Putamen (tissue), 1 donor: ENCODE measurements at places on chromosomes 6 and 20.
A peak's percentile ranks its signal among the peaks of the same experiment; 100 is the strongest.

- DNase-seq: no peak
Observed at GRCh38 chr6:104462811-104463599, 396.7 kb downstream of the HACE1 start.

GRCh38 chr6:4210629-4211419 lies 75.4 kb upstream of the ECI2 start:
- peak; percentile 12 for DNase-seq

GRCh38 chr6:157056275-157056674 lies 267.0 kb downstream of the TMEM242 start:
- no peak for DNase-seq

- DNase-seq: no peak
Observed at GRCh38 chr20:59559863-59560262, 44.5 kb upstream of the PHACTR3 start.

GRCh38 chr6:18763086-18763485 lies 375.9 kb downstream of the RNF144B start:
- DNase-seq: no peak

GRCh38 chr6:163605385-163606097 lies 191.0 kb downstream of the QKI start:
- no peak for DNase-seq

DNA sequence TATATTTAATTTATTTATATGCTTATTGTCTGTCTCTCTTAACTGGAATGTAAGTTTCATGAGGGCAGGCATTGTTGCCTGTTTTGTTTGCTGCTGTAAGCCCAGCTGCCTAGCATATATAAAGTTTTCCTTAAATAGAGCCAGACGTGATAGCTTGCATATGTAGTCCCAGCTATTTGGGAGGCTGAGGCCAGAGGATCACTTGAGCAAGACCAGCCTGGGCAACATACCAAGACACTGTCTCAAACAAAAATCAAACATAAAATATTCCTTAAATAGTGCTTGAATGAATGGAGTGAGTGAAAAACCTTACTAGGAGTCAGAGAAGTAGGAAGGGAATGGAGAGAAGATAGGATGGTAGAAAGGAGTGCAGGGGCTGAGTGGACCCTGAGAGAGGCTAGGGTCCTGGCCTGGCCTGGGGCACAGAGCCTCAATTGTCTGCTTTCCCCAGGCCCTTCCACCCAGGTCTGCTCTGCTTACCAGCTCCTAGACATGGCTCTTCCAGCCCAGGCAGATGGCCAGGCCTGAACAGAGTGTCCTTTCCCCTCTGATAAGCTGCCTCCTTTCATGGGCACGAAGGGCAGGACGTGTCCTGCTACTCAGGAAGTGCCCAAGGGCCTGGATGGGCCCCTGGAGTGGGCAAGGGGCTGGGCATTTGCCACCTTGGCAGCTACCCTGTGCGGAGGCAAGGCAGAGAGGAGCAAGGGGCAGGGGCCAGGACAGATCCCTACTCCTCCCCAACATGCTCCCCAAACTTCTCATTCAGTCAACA lies 17.7 kb upstream of the BAK1 start:
- DNase-seq: no peak

DNA sequence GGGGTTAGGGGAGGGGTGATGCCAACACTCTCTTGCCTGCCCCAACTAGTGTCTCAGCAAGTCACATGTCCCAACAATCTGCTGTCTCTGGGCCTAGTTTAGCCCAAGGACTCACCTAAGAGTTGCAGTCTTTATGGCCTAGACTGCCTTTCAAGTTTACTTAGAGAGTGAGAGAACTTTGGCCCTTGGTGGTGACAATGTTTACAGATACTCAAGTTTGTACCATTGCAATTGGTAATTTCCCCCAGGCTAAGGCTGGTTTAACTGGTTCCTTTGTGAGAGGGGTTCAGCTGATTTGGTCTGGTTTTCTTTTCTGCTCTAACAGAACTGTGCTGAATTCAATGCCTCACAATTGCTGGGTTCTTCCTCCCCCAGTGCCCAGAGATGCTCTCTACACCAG lies 1279.9 kb upstream of the EYS start:
- no peak for DNase-seq

GRCh38 chr20:17538517-17539170 lies 7.5 kb upstream of the BFSP1 start:
- DNase-seq: no peak

- DNase-seq: no peak
Observed at GRCh38 chr6:10610289-10610688, 84.1 kb downstream of the C6orf52 start.

DNA sequence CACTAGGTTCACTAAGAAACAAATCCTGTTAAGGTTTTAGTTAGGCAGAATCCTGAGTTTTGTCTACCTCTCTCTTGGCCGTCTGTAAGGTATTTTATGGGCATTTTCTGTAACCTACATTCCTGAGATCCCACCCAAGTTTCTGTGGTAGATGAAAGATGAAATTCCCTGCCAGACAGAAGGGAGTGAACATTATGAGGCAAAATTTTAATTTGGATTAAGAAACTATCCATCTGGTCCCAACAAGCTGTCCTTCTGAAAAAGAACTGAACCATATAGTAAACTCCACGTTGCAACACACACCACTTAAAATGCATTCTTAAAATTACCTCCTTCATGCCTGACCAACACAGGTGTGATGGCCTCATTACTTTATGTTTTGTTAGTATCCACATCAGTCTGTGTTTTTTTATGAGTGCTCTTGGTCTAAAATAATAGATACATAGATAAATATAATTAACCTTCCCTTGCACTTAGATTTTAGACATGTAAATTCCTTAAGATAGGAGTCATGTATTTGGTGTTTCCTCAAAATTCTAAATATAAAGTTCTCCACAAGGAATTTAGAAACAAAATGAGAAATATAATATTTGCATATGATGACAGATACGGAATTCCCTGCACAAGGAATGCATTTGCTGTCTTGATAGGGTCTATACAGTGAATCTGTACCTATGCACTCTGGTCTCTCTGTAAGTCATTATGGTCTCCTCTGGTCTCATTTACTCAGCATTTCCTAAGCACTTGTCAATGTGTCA lies 86.5 kb downstream of the CHD6 start:
- DNase-seq: no peak

DNA sequence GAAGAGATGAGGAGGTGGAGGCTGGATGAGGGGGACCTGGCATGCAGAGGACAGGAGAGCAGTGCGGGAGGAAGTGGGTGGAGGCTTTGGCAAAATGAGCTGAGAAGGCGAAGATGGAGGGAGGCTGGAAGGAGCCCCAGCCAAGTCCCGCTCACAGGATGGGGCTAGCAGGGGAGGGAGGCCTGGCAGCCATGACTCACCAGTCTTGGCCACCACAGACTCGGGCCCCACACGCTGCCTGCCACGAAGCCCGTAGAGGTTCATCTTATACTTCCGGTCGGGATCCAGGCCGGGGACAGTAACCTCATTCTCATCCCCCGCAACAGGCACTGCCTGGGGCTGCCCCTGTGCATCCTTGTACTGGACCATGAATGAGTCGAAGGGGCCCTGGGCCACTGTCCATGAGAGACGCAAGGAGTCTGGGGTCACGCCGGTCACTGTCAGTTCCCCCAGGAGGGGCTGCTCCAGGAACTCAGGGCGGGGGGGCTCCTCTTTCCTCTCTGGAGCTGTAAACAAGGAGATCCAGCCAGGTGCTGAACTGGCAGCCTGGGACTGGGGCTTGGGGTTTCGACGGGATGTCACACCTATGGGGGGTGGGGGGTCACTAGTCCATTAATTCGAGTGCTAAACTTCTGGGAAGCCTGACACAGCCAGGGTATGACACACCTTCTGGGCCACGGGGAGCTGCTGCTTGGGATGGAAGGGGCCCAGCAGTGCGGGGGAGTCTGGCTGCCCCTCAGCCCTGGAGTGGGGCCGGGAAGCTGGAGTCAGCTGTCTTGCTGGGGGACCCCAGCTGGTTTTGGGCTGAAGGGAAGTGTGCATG lies 27.8 kb downstream of the TNXB start:
- DNase-seq: no peak

- no peak for DNase-seq
Observed at GRCh38 chr6:45541934-45542333, 164.2 kb upstream of the SUPT3H start.

DNA sequence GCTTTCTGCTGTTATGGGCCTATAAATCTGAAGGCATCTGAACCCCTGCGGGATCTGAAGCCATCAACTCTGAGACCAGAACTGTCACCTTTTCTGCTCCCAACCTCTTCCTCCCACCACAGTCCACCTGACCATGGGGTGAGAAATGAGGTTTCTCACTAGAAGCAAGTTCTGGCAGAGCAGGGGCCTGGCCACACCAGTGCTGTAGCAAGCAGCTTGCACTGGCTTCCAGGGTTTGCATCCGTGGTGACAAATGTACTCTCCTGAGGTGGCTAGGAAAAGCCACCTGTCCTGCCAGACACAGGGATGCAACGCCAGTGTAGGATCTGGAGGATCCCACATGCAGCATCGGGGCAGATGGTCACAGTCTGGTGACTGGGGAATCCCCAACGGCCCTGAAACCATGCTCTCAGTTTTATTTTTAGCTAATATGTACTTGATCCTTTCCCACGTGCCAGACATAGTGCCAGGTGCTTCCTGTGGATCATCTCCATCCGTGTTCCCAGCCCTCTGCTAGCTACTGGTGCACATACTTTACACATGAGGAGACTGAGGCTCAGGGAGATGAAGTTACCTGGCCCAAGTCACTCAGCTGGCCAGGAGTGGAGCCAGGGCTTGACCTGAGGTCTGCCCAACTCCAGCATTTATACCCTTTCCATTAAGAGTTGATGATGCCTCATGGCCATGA lies 122.1 kb upstream of the SPACA1 start:
- no peak for DNase-seq

DNA sequence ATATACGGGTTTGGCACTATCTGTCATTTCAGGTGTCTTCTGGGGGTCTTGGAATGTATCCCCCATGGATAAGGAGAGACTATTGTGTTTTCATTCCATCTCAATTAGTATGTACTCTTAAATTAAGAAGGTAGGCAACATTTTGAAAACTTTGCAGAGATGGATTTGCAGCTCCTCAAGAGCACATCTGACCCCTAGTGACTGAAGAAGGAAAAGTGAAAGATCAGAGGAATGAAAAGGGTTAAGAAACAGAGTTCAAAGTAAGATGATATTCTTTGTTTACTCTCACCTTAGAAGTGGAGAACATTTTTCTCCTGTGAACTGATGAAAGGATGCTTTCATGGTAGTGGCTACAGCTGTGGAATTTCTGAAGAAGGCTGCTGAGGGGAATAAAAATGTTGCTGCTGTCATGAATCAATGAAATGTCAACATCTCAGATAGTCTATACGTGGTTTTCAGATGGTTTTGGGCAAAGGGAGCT lies 41.5 kb downstream of the SH3BGRL2 start:
- DNase-seq: peak; percentile 24

- DNase-seq: no peak
Observed at GRCh38 chr6:136337121-136337520, 47.5 kb upstream of the BCLAF1 start.

- DNase-seq: no peak
Observed at GRCh38 chr6:17950095-17950494, 37.3 kb downstream of the KIF13A start.

GRCh38 chr6:106858653-106859092 lies 115.9 kb downstream of the CD24 start:
- no peak for DNase-seq

GRCh38 chr6:47161176-47161687 lies 119.1 kb upstream of the ADGRF1 start:
- peak; percentile 26 for DNase-seq

GRCh38 chr6:33314943-33315792 lies 1.3 kb upstream of the TAPBP start:
- DNase-seq: no peak

- DNase-seq: no peak
Observed at GRCh38 chr6:6461138-6461537, 127.4 kb upstream of the LY86 start.
